Stimulated activated CD8-positive, alpha-beta memory T cell treated with anti-CD3 and anti-CD28 coated beads, Interleukin-4, amount 100 ng/mL, for 1 hour (primary cell): ENCODE measurements at places on chromosomes 11 and 22.
A peak's percentile ranks its signal among the peaks of the same experiment; 100 is the strongest.

DNA sequence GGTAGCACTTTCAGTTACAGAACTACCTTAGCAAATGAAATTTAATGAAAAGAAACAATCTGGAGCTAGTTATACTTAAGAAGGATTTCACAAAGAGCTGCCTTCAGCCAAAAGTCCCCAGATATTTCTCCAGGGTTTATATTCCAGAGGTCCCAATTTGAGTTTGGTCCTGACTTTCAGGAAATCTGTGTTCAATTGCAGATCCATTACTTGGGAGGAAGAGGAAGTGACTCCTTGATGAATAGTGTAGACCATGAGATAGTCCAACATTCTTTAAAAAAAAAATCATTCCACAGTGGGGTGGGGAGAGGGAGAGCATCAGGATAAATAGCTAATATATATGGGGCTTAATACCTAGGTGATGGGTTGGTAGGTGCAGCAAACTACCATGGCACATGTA is 117.6 kb upstream of the ARHGAP20 start:
- DNase-seq: no peak

DNA sequence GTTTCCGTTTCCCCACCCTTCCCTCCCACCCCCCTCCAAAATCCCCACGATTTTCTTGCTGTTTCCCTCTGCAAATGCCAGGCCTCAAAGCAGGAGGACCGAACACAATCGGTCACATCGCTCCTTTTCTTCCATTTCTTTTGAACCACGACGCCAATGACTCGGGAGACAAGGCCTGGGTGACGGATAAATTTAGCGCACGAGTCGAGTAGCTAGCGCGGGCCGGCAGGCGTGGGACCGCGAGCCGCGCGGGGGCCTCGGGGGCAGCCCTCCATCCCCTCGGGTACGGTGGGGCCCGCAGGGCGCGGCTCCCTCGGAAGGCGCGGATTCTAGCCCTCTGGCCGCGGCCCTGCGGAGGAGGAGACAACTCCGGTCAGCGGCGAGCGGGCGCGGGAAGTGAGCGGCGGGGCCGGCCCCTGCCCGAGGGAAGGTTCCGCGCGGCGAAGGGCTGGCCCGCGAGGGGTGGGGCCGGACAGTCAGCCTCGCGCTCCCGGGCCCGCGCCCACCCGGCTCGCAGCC is 414 bp downstream of the JOSD1 start:
- DNase-seq: peak; percentile 32

DNA sequence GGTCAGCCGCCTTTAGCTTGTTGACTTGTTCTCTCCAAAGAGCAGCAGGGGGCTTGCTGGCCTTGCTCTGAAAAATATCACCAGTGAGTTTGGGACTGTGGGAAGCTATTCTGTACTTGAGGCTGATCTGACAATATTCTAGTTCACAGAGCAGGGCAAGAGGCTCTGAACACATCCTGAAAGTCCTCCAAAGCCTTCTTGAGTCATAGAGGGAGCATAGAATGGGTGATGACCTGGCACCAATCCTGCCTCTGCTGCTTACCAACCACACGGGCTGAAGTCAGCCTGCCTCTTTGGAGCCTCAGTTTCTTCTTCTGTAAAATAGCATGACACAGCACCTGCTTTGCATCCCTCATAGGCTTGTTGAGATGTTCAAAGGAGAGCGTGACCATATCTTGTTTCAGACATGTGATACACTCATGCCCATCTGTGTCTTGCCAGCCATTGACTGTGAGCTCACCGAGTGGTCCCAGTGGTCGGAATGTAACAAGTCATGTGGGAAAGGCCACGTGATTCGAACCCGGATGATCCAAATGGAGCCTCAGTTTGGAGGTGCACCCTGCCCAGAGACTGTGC is 96.6 kb downstream of the RRAS2 start:
- DNase-seq: no peak

- no peak for DNase-seq
These were observed 76.0 kb downstream of the ST3GAL4 start for GRCh38 chr11:126431401-126432064.

DNA sequence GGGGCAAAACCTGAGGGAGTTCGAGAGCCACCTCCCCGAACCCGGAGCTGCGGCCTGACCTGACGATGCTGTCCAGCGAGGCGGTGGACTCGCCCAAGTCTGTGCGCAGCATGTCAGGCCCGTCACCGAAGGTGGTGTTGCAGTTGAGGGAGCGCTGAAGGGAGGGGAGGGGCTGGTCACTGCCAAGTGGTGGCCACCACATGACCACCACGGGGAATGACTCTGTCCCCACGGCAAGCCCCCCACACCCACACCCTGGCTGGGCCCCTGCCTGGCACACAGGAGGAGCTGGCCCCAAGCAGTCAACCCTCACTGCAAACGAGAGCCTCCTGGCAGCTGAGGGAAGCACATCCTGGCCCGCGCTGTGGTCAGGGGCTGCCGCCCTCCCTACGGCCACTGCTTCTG is 30.8 kb downstream of the TRMU start:
- DNase-seq: no peak

- no peak for DNase-seq
These were observed 631.5 kb downstream of the METTL15 start for GRCh38 chr11:28739489-28740280.

GRCh38 chr11:65883786-65884715 is 4.2 kb downstream of the FIBP start:
- no peak for DNase-seq

GRCh38 chr11:116387641-116388040 is 385.1 kb downstream of the BUD13 start:
- no peak for DNase-seq

DNA sequence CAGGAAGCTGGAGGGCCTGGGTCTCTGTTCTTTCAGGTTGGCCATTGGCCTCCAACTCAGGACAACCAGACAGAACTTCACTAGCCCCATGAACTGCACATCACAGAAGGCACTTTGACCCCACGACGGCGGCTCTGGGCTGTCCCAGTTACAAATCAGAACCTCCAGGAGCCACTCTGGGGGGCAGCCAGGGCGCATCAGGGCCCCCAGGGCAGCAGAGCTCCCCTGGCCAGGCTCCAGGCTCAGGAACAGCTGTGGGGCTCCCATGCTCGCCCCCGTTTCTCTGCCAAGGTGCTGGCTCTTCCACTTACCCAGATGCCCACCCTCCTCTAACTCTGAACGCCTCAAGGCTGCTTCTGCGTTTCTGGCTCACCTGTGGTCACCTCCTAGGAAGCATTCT is 25.5 kb downstream of the TOLLIP start:
- no peak for DNase-seq

DNA sequence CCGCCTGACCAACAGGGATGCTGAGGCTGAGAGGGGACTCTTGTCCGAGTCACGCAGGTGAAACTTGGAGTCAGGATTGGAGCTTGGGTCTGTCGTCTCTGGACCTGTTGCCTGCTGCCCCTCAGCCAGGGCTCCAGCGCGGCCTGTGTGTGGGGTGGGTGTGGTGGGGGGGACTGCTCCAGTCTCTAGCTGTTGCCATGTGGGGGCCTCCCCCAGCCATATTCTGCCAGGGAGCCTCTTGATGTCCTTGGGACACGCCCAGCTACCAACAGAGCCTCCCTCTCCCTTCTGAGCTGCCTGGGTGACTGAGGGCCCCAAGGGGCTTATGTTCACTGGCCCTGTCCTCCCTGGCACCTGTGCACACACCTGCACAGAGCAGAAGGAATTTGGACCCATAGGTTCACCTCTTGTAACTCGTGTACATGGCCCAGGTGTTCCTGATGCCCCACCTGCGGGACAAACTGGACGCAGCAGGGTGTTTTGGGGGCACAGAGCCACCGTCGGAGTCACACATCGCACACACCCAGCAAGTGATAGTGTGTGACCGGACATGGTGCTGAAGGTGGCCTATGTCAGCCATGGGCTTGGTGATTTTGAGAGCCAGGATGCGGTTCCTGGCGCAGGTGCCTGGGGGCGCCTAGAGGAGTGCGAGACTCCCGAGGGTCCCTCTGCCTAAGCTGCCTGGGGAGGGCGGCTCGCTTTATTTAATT is 252.3 kb downstream of the TBC1D22A start:
- no peak for DNase-seq

DNA sequence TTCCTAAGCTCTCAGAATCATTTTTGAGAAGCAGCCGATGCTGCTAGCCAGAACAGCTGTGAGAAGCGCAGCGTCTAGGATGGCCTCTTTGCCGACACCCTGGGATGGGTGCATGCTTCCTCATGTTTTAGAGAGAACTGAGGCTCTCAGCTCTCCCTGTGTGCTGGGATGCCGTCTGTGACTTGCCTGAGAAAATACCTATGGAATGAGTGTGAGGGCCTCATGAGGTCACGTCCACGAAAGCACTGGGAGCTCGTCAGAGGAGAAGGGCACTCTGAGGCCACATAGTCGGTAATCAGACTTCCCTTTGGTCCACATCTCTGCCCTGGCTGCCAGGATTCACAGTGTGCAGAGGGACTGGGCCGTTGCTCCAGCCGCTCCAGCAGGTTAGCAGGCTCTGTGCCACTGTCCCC is 54.7 kb downstream of the MICAL3 start:
- no peak for DNase-seq

GRCh38 chr22:36224245-36224644 is 15.1 kb downstream of the APOL2 start:
- DNase-seq: no peak

- DNase-seq: no peak
These were observed 99.3 kb downstream of the FDX1 start for GRCh38 chr11:110529043-110529442.

- no peak for DNase-seq
These were observed 20.9 kb upstream of the NAALAD2 start for GRCh38 chr11:90113541-90113940.

- no peak for DNase-seq
These were observed 18.3 kb upstream of the ALX4 start for GRCh38 chr11:44328138-44328660.

GRCh38 chr11:130448416-130449309 is at the start of gene ADAMTS15:
Gene ADAMTS15, plus strand, starts transcription at chr11:130448645. Its CDS starts 329 bp downstream, at chr11:130448974.
- no peak for DNase-seq

DNA sequence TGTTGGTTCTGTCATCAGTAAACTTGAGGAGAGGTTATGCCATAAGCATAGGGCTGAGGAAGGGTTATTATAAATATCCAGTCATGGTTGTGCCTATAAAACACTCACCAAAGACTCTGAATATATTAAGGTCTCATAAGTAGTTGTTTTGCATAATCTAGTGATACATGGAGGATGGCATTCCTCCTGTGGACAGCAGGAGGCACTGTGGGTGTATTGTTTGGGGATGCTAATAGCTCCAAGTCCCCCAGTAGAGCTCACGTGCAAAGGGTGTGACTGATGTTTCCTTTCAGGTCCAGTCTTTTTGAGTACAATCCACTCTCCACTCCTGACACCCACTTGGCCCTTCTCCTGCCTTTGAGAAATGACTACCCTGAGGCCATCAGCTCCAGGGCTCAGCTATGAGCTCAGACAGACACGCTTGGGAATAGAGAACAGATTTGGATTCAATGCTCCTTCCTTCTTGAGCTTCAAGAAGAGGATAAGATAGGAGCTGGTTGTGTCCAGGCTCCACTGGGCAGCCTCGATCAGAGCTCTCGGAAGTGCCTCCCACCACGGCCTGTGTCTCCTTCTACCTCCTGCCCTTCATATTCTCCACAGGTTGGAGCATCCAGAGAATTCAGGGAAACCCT is 85.2 kb upstream of the IGLL5 start:
- DNase-seq: peak; percentile 20
